Nucleus accumbens (tissue), 56 donors: ENCODE measurements at places on chromosomes 6 and 20.

- no peak for DNase-seq
These were observed 259.0 kb downstream of the FOXC1 start for GRCh38 chr6:1868561-1869261.

GRCh38 chr6:25223490-25223991, 55.6 kb upstream of the CARMIL1 start:
- peak; percentile 4 for DNase-seq

GRCh38 chr20:3796477-3797225, 541 bp downstream of the CDC25B start:
- DNase-seq, result no peak

GRCh38 chr20:32605167-32605656, 20.1 kb upstream of the NOL4L start:
- DNase-seq, result no peak

DNA sequence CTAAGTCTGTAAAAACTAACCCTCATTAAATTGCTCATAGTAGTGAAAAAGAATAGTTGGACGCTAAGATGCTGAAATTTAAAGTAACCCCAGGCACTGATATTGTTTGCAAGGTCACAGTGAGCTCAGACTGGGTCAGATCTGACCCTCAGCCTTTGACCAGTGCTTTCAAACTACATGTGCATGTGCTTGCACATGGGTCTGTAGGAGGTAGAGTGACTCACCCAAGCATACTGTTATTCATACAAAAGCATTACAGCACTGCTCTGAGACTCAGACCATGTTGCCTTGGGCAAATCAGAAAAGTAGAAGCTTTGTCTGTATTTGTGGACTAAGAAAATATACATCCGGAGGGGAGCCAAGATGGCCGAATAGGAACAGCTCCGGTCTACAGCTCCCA, 326.4 kb upstream of the MARCKS start:
- no peak for DNase-seq

- no peak for DNase-seq
These were observed 113.3 kb upstream of the ASF1A start for GRCh38 chr6:118780668-118781067.

DNA sequence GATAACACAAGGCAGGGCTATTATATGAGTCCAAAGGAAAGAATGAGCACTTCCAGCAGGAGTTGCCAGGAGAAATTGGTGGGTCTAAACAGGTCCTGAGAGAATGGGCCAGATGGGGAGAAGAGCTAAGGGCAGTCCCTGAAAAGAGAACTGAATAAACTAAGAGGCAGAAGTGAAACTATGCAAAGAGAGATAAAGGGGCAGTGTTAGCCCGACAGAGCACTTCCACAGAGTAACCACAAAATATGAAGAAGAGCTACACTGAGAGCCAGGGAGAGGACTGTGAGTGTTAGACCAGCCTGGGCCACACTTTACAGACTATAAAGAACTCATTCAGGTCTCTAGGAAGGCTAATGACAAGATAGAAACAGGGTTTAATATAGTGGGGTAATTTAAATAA, 43.8 kb downstream of the RALGAPA2 start:
- no peak for DNase-seq

GRCh38 chr6:25219216-25219916, 59.8 kb upstream of the CARMIL1 start:
- DNase-seq, result no peak

- no peak for DNase-seq
These were observed 145.6 kb downstream of the MTFR2 start for GRCh38 chr6:136104556-136104955.
